ENCODE measurements at places on chromosomes 16 and 17.

DNA sequence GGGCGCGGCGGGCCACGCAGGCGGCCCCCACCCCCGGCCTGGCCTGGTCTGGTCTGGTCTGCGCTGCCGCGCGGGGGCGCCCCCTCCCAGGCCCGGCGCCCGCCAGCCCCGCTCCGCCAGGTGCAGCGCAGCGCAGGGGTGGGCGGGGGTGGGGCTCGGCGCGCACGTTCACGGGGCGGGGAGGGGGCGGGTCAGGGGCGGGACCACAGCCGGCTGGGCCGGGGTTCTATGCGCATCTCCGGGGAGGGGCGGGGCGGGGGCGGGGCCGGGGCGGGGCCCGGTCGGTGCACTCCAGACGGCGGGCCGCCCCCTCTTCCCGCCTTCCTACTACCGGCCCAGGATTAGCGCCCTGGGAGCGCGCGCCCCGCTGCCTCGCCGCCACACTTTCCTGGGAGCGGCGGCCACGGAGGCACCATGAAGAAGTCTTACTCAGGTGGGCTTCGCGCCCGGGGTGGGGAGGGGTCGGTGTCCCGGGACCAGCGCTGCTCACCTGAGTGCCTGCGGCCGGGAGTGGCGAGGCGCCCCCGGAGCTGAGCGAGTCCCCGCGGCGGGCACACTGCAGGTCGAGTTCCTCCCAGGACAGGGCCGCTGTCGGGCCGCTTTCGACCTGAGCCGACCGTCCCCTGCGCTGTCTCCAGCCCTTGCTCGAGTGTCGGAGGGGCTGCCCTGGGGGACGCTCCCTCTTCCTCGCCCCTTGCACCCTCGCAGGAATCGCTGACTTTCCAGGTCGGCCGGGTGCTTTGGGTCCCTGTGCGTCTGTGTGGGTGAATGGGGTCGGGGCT, 140.5 kb downstream of the SEC14L1 start:
- DNase-seq = peak; percentile 74

DNA sequence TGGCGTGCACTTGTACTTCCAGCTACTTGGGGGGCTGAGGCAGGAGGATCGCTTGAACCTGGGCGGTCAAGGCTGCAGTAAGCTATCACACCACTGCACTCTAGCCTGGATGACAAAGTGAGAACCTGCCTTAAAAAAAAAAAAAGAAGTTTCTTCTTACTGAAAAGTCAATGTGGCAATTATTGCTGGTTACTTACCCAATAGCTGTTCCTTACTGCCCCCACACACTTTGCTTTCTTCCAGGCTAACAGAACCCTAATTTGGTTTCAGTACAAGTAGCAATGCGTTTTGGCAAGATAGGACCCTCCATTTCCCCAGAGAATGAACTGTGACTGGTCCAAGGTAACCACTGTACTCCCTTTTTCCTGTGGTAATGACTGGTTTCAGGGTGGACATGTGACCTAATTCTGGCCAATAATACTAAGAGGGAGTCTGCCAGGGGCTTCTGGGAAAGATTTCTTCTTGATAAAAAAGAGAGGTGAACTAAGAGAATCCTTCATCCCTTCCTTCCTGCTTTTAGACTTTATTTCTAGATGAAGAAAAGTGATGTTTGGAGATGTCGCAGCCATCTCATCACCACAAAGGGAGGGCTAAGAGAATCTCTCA, 58.8 kb upstream of the MSI2 start:
- no peak for DNase-seq

DNA sequence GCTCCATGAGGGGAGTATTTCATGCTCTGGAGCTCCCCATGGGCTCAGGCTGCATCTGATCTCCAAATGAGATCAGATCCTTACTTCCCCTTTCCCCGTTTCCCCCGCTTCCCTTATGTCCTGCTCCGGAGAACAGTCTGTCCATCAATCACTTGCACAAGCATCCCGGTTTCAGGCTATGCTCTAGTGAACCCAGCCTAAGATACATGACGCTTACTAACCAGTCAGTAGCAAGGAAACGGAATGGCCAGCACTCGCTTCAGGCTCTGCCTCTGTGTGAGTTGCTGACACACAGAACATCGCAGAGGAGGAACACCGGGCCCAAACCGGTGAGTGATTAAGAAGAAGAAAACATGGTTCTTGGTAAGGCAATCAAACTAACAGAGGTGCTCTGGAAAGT, 9.4 kb upstream of the ATP5MC1 start:
- no peak for DNase-seq

- DNase-seq = no peak
These were observed 27.0 kb downstream of the LRRC75A start for GRCh38 chr17:16465052-16465312.

GRCh38 chr16:79171931-79172705, 428.4 kb downstream of the MAF start:
- DNase-seq = no peak

GRCh38 chr16:29664091-29664921, 1.3 kb downstream of the SPN start:
- DNase-seq = no peak

GRCh38 chr17:18967916-18968315, 16.0 kb downstream of the SLC5A10 start:
- no peak for DNase-seq

DNA sequence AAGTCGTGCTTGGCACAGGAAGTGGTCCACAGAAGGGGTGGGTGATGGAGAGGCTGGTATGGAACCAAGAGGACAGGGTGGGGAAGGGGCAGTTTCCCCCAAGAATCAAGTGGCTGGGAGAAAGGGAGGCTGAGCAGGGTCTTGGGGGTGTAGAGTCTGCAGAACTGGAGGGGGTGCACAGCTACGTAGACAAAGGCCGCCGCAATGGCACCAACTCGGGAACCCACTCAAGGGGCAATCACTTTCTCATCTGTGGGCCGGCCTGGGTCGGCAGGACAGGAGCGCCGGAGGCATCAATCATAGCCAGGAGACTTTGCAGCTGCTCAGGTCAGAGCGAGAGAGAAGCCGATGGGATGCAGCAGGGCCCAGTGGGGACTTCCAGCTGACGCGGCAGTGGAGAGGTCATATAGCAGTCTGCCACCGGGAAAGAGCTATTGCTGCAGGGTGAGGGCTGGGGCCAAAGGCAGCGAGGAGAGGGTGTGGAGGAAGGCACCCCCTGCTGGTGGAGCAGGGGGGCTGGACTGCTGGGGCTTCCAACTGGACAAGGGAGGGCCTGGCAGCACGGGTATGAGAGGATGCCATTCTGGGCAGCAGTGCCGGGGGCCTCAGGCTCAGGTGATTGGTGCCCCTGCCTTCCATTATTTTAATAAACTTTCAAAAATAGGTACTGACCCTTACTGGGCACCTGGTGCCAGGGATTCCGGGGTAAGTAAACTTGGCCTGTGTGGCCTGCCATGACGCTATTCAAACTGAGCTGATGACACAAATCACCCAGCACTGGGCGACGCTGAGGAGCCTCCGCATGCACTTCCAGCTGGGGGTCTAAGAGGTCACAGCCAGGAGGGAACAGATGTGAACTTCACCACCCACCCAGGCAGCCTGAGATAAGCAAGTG, 52.5 kb upstream of the MTSS2 start:
- no peak for DNase-seq

GRCh38 chr16:30113711-30114333, 485 bp upstream of the GDPD3 start:
- no peak for DNase-seq

DNA sequence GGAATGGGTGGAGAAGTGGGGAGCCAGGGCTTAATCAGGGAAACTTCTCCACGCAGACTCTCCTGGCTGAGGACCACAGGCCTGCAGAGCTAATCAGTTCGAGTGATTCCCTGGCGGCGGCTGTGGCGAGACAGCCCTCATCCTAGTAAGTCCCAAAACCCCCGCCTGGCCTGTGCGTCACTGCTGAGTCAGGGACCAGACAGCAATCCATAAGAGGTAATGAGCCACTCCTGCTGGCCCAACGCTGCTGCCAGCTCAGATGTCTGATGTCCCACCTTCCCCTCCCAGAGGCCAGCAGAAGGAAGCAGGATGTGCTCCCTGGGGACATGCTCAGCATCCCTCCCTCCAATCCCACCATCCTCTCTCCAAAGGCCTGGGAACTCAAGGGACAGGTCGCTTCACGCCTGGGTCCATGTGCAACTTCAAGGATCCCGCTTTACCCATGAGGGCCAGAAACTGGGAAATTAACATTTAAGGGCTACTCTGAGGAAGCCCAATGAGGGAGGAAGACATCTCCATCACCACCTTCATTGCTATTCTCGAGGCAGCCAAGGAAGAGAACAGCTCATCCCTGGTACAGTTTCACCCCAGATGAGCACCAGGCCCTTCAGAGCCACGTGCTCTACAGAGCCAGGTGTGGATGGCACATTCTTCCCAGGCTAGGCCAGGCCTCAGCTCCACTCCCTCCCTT, 7.9 kb downstream of the ACLY start:
- no peak for DNase-seq

- DNase-seq = no peak
These were observed 1.1 kb upstream of the PPL start for GRCh38 chr16:4937782-4938682.
